ENCODE measurements at places on chromosomes 2 and 18. TPM values are rescaled to one million over a fixed set of nuclear protein-coding genes. Genes with fewer than 3 reads are reported as not detected.

Gene SMAD7
- total RNA-seq: 5.8 TPM

Gene EIF2AK3
- total RNA-seq: 8.8 TPM

DNA sequence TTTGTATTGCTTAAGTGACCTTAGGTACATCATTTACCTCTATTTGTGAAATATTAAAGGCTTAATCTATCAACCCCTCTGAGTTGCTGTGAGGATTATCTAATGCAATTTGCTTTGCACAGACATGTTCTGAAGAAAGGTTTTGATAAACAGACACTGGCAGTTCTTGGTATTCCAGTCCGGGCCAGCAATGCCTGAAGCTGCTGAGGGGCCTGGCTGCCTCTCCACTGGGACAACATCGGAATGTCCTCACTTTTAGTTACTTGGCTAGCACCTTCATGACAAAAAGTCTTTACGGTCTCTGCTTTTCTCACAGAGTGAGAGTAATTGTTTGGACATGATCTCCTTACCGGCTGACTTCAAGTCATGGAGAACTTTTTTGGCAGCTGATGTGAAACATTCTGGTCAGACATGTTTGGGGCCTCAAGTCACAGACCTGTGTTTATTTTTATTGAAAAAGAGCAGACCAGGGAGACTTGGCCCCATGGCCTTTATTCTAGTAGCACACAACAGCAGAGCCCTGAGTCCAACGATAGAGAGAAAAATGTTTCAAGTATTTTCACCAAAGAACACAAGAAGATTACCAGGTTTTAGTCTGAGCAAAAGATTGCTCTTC, 1112.3 kb upstream of the FANCL start:
- no peaks in the 10 kb centered on the region for H3K36me3 ChIP-seq
- DNase-seq: no peak

- H3K36me3 ChIP-seq: no peaks in the 10 kb centered on the region
- no peaks in the 10 kb centered on the region for H3K27me3 ChIP-seq
- H3K4me1 ChIP-seq: peaks cover 6% of the 10 kb centered on the region
- H3K4me3 ChIP-seq: no peak overlapping the region
Observed at GRCh38 chr2:61900281-61900680, 5.2 kb upstream of the COMMD1 start.

GRCh38 chr2:236656721-236657120, 87.1 kb downstream of the ACKR3 start:
- no peak overlapping the region for H3K4me3 ChIP-seq
- H3K27ac ChIP-seq: no peak overlapping the region
- DNase-seq: no peak

DNA sequence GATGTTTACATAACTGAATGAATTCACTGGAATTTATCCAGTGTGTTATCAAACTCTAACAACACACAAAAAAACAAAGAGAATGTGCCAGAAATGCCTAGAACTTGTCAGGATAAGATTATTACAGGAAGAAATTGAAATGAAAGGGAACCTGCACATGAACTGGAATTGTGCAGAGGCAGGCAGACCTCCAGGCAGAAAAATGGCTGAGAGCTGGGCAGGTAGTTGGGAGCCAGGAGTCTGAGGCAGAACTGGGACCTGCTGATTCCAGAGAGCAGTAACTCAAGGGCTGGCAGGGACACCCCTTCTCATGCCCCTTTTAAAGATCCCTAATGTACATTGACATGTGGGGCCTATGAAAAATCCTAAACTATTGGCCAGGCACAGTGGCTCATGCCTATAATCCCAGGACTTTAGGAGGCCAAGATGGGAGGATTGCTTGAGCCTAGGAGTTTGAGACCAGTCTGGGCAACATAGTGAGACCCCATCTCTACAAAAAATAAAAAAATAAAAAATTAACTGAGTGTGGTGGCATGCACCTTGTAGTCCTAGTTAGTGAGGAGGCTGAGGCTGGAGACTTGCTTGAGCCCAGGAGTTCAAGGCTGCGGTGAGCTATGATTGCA, 674 bp upstream of the SP110 start:
- DNase-seq: no peak
- H3K4me3 ChIP-seq: peak overlapping the region; percentile 65
- peaks cover 29% of the 10 kb centered on the region for H3K4me1 ChIP-seq
- no peaks in the 10 kb centered on the region for H3K36me3 ChIP-seq
- H3K27me3 ChIP-seq: no peaks in the 10 kb centered on the region

DNA sequence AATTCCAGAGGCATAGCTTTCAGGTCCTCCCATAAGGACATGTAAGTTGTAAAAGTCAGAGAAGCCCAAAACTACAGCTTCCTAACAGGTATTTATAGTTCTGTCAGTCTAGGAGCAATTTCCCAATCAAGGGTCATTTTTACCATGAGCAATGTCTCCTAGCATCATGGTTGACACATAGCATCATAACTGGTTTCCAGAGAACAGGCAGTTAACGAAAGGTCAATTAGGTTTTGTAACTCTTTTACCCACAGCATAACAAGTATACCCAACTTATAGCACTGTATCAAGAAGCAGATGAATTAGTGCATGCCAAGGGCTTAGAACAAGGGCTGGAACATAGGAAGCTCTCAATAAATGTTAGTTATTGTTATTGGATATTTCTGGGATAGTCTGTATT, 110.1 kb downstream of the MREG start:
- peaks cover 20% of the 10 kb centered on the region for H3K4me1 ChIP-seq
- DNase-seq: no peak
- no peaks in the 10 kb centered on the region for H3K27me3 ChIP-seq
- H3K36me3 ChIP-seq: no peaks in the 10 kb centered on the region
- H3K4me3 ChIP-seq: no peak overlapping the region

- H3K27me3 ChIP-seq: no peaks in the 10 kb centered on the region
- no peak overlapping the region for H3K27ac ChIP-seq
Observed at GRCh38 chr2:42196070-42196402, 26.9 kb downstream of the EML4 start.

DNA sequence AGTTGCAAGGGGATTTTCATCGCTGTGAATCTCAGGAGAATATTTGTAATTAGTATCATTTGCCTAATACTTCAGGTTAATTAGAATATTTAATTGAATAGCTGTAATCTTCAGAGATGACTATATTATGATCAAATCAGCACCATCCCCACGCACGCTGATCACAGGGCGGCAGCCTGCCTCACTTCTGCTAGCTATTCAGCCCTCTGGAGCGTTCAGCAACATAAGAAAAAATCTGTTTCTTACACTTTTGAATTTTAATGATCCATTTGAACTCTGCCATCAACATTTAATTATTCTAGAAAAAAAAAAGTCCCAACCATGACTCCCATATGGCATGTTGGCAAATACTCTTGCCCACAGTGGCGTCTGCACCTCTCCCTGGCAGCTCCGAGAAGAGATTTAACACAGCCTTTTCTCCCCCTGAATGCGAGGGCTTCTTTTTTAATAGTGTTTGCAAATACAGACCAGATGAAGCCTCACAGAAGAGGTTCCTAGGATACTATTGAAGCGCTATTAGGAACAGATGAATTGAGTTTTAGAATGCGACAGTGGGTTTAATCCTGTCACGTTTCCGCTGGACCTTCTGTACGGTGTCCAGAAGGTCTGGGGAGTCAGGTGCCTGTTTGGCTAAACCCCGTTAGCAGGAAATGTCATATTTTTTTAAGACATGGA, 731.9 kb upstream of the SALL3 start:
- no peak overlapping the region for H3K27ac ChIP-seq
- H3K4me1 ChIP-seq: no peaks in the 10 kb centered on the region
- H3K4me3 ChIP-seq: no peak overlapping the region
- DNase-seq: no peak

- peaks cover 17% of the 10 kb centered on the region for H3K4me1 ChIP-seq
- H3K4me3 ChIP-seq: peak overlapping the region; percentile 66
- DNase-seq: peak; percentile 68
- H3K27me3 ChIP-seq: no peaks in the 10 kb centered on the region
- 0 out of 2 replicates have a peak, but pooled peaks cover 4% of the 10 kb centered on the region for H3K36me3 ChIP-seq
Observed at GRCh38 chr2:74440378-74441169, 1.2 kb downstream of the RTKN start.

DNA sequence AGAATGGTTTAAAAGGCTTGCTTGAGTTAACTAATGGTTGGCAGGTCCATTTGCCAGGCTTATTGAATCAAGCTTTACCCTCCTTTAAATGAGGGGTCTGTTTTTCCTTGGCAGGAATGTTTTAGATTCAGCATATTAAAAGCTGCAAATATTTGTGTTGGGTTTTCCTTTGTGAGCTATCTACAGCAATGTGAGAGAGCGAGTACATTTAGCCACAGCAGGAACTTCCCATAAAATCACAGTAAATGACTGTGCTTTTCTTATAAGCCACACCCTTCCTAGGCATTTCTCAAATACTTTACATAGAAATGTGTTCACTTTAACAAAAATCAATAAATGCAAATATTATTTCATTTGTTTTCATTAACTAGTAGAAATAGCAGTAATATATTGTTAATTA, 23.9 kb downstream of the CALCRL start:
- no peak overlapping the region for H3K4me3 ChIP-seq
- H3K4me1 ChIP-seq: no peaks in the 10 kb centered on the region
- H3K36me3 ChIP-seq: no peaks in the 10 kb centered on the region
- H3K27ac ChIP-seq: no peak overlapping the region

DNA sequence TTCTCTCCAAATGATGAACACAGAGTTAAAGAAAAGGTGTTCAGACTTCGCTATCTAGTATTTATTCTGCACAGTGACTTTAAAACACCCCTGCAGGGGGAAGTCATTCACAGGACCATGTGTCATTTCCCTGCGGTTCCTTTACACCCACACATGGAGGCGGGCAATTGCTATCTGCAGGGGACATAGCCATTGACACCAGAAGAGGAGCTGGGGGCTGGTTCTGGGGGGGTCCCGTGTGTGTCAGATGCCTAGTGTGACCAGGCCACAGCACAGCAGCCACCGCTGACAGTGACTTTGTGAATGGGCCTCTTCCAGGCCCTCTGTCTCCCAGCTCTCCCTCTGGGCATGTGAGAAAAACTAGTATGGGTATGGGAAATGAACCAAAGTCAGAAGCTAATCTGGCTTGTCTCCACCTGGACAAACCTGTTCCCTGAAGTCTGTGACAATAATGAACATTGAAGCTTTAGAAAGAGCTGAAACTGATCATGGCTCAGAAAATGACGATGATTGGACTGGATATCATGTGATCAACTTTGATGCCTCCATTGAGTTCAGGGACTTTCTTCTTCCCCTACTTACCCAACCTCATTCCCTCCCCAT, 7.5 kb upstream of the GBX2 start:
- no peaks in the 10 kb centered on the region for H3K27me3 ChIP-seq
- no peaks in the 10 kb centered on the region for H3K36me3 ChIP-seq
- no peak overlapping the region for H3K27ac ChIP-seq
- H3K4me1 ChIP-seq: peaks cover 12% of the 10 kb centered on the region
- DNase-seq: no peak

DNA sequence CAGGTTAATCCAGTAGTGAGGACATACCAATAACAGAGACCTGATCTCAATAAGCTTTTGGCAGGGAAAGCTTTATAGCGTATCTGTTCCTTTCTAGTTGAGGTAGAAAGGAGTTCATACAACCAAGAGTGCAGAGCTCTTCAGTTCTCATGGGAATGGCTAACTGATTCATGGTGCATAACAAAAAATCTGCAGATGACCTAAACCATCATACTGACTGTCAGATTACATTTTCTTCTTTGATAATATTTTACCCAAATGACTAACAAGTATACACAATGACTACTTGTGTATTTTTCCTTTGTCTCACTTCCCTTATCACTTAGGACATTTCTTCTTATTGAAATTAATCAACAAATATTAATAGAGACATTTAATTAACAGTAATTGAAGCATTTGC, 140.0 kb upstream of the SERTAD2 start:
- H3K27ac ChIP-seq: no peak overlapping the region
- no peaks in the 10 kb centered on the region for H3K36me3 ChIP-seq
- H3K27me3 ChIP-seq: no peaks in the 10 kb centered on the region
- H3K4me1 ChIP-seq: peaks cover 81% of the 10 kb centered on the region
- no peak overlapping the region for H3K4me3 ChIP-seq

DNA sequence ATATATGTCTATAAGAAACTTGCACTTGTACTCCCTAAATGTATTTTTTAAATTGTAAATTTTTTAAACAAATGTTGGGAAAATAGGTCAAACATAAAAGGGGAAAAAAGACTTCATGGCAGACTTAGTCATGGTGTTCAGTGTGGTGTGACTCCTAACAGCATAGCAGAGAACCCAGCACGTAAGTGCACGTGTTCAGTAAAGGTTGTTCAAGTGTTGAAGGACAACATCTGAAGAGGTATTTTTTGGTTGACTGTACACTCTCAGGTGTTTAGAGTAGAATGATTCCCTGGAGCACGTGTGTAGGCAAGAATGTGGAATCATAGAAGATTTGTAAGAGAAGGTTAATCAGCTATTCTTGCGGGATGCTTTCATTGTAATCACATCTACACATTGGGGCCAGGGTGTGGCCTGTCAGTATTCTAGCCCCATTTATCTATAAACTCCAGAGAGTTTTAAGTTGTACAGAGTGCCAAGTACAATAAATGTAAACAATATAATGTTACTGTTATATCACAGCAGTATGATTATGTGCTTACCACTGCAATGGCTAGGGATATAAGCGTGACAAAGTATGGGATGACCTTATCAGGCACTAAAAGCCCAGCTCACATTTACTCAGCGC, 106.8 kb downstream of the CRIM1 start:
- H3K27me3 ChIP-seq: no peaks in the 10 kb centered on the region
- peaks cover 18% of the 10 kb centered on the region for H3K36me3 ChIP-seq
- peak overlapping the region; percentile 79 for H3K27ac ChIP-seq
- no peak overlapping the region for H3K4me3 ChIP-seq

All from PC-9 (cell line).